ENCODE measurements at places on chromosomes 5 and 9. TPM values are rescaled to one million over a fixed set of nuclear protein-coding genes. Genes with fewer than 3 reads are reported as not detected.

- no peak for DNase-seq
Measured at GRCh38 chr5:168118042-168118668, 173.3 kb upstream of the WWC1 start.

DNA sequence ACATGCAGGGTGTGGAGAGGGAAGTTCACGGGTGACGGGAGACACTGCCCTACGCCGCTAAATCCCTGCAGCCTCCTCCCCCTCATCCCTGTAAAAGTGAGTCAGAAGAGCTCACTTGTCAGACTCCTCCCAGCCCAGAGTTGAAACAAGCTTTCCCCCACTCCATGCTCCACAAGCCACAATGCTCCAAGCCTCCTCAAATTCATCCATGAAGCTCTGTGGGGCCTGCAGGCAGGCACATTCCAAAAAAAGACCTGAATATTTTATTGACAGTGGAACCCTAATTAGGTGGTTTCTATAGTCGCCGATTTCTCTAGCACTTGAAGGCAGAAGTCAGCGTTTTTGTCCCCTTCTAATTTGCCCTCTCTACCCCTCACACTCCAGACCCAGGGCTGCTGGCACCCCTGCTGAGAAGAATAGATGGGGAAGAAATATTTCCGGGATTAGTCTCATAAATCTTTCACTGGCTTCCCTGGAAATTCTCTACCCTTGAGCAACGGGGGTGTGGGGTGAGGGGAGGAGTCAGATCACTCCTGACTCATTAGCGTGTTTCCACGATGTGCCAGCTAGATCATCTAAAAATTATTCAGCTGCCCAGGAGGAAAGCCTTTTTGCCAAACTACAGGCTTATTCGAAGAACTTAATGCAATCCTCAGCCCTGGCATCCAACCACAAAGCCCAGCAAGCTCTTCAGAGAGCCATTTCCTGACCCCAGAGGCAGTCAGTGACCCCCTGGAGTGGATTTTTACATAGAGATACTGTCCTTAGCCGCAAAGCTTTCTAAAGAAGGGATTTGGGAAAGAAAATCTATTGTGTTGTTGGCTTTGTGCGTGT is 97.1 kb downstream of the ENC1 start:
- no peak for DNase-seq

DNA sequence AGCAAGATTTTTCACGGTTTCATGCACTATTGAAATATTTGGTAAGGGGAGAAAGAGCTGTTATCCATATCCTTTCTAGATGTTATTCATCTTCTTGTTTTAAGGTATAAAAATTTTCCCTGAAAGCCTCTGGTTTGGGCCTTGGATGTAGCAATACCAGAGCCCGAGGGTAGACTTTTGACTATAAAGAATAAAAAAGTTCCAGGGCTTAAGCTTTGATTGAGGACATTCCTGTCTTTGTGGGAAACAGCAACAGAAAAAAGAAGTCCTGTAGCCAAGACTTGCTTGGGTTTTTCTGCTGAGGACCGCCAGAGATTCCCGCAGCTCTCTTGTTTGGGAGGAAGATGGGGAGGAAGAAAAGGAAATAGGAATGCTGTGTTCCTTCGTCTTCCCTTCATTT is 440.0 kb upstream of the WWC1 start:
- no peak for DNase-seq

- no peak for DNase-seq
Measured at GRCh38 chr5:22390888-22391287, 462.3 kb downstream of the CDH12 start.

GRCh38 chr9:37293664-37294524 is 128.6 kb upstream of the GRHPR start:
- DNase-seq: no peak

DNA sequence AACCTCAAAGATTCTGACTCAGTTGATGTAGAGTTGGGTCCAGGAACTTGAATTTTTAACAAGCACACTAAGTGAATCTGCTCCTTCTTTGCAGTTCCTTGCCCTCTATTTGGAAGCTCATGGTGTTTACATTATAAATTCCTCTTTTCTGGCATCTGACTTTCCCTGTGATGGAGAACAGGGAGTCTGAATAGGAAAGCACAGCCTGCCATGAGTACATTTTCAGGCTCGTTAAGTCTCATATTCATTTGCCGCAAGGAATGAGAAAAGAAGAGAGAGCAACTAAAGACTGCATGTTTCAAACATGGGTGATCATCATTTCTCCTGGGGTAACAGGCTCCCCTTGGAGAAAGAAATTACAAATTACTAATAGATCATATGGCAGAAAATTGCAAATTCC is 468.1 kb upstream of the DMAC1 start:
- DNase-seq: no peak

DNA sequence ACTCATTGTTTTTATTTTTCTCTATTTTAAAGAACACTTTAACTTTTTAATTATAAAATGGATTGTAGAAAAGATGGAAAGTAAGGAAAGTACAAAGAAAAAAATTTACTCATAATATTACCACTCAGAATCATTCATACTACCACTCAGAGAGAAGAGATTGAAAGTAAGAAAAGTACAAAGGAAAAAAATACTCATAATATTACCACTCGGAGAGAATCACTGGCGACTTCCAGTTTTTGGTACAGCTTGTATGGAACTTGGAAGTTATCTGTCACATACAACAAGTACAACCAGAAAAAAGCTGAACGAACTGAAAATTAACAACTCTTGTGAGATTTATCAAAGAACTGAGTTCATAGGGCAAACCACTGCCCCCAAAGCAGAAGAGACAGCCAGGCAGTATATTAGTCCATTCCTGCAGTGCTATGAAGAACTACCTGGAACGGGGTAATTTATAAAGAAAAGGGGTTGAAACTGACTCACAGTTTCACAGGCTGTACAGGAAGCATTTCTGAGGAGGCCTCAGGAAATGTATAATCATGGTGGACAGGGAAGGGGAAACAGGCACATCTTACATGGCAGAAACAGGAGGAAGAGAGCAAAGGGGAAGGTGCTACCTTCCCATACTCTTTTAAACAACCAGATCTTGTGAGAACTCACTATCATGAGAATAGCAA is 183.9 kb downstream of the SMARCA2 start:
- DNase-seq: no peak

Gene SPINK4
- not detected for total RNA-seq

DNA sequence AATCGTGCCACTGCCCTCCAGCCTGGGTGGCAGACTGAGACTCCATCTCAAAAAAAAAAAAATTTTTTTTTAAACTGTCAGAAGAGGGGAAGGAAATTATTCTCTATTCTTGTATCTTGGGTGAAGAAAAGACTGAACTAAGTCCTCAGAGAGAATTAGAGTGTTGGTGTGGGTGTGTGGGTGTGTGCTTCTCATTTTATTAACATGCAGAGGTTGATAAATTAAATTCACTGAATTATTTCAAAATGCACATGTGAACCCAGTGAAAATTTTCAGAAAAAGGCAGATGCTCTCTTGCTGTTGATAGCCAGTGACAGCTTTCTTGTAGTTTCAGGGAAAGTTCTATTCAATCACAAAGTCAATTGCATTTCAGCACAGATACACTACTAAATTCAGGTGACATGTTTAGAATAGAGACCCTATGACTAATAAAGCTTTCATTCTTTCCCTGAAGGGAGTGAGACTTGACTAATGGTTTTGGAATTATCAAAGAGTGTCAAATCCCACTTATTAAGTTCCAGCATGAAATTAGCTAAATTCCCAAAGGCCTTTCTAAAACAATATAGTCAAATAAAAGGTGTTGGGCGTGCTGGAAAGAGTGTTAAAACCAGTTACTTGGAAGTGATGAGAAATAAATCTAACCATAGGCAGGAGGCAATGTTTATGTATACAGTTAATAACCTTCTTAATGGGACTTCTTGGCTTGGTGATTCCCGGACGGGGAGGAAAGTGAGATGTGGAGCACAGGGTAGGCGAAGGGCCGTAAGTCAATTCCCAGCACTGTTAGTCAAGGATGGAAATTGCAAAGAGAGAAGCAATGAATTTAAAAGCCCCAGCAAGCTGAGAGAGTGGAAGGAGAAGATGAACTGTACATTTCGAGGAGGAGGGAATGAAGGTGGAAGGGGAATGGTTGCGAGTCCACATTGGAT is 103.2 kb upstream of the SPATA31D4 start:
- DNase-seq: no peak

Gene SPINK13
- not detected for total RNA-seq

GRCh38 chr5:160289721-160290120 is 22.6 kb downstream of the CCNJL start:
- no peak for DNase-seq

DNA sequence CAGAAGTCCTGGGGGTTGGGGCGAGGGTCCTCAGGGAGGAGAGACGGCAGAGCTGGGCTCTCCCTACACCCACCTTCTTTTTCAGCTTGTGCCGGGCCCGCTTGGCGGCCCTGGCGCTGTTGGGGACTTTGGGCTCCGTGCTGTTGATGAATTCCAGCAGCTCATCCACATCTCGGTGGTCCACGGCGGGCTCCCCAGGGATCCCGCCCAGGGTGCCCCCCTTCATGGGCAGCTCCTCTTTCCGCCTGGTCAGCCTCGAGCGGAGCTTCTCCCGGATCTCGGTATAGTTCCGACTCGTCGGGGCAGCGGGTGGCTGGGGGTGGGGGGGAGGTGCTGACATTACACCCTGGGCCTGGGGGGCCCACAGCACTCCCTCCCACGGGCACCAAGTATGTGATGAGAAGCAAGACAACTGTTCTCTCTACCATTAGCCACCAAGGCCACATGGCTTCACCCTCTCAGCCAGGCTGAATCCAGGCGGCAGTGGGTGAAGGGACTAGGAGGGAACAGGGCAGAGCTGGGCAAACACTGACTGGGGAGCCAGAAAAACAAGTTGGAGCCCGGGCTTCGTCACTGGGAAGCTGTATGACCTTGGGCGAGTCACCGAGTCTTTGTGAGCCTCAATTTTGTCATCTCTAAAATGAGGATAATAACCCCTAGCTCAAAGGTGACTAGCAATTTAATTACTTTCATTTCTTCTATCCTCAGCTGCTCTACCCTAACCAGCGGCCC is 14.6 kb upstream of the DDX41 start:
- DNase-seq: no peak
